ENCODE measurements at places on chromosomes 1 and 21.
A peak's percentile ranks its signal among the peaks of the same experiment; 100 is the strongest.

- DNase-seq = no peak
Observed at GRCh38 chr1:181383695-181384094, 99.6 kb upstream of the CACNA1E start.

DNA sequence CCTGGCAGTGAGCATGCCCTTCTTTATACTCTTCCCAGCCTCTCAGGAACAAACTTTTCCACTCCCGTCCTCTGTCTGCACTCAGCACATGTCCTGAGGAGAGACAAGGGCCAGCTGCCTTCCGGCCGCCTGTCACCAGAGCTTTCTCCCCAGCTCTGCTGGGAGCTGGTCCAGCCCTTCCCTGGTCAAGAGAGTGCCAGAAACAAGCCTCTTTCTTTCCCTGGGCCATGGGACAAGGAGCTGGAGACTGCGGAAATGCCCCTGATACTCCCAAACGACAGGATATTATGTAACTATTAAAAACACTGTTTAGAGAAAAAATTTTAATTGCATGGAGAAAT, 10.4 kb downstream of the LAMB3 start:
- no peak for DNase-seq

DNA sequence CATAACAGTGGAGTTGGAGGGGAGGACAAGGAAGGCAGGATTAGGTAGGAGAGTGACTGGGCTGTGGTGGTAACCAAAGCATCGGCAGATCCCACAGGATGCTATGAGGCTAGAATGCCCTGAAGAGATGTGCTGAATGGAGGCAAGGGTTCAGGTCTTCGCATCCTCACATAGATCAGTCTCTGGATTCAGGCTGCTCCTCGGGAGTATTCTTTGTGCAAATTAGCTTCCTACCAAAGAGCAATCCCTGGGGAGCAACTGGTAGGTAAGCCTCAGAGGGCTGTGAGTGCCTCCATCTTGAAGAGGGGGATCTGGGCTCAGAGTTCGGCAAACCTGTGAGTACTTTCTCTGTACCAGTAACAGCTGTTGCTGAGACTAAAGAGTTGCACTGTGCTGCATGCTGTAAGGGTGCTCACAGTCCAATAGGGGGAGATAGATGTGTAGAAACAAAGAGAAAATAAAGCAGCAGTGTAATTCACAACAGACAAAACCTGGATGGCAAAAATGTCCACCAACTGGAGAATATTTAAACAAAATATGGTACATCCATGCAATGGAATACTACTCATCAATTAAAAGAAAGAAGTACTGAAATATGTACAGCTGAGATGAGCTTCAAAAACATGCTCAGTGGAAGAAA, 322.4 kb upstream of the DEPDC1 start:
- no peak for DNase-seq

DNA sequence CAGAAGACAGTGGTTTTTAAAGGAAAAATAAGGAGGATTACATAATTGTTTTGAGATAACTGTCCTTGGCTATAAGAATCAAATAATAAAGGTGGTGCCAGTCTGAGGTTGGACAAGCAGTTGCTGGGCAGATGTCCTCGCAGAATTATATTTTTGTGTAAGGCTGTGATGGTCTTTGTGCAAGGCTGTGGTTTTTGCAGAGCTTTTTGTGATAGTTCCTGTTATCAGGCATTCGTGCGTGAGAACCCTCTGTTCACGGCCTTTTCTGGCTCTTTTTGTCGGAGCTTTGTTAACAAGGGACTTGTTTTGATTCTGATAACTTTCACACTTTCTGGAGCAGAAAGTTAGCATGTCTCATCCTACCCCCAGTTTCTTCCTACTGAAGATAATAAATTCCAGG, 33.4 kb downstream of the SH3BP5L start:
- no peak for DNase-seq

DNA sequence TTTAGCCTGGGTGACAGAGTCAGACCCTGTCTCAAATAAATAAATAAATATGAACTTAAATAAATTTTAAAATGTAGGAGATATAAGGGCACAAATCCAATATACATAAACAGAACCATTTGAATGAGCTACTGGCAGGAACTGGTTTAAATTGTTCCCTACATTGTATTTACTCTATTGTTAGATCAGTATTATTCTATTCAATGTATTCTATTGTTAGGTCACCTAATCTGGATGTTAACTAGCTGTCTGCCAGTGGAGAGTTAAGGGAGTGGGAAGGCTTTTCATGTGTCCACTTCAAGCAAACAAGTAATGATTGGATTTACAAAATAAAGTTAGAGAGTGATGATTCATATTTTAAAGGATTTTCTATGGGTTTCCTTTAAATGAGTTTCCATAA, 4.9 kb upstream of the FBXO28 start:
- DNase-seq = no peak

- no peak for DNase-seq
Observed at GRCh38 chr1:231108516-231109302, 53.1 kb upstream of the TRIM67 start.

DNA sequence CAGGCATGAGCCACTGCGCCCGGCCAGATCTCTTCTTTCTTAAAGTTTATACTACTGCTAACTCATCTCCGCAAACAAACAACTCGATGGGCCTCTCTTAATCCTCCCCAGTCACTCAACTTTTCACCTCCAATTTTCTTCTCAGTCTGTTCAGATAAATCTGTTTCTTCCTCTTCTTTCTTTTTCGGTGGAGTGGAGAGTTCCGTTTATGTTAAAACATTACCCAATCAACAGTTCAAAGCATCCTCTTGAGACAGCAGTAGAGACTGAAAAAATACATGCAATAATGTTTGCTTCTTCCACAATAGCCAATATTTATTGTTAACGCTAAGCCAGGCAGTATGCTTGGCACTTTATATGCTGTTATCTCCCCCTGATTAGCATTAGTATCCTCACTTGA, 1.4 kb upstream of the ANKRD13C start:
- no peak for DNase-seq

GRCh38 chr1:182299728-182300616, 91.6 kb downstream of the GLUL start:
- no peak for DNase-seq

GRCh38 chr1:244325056-244325758, 126.5 kb downstream of the ADSS2 start:
- peak; percentile 79 for DNase-seq

DNA sequence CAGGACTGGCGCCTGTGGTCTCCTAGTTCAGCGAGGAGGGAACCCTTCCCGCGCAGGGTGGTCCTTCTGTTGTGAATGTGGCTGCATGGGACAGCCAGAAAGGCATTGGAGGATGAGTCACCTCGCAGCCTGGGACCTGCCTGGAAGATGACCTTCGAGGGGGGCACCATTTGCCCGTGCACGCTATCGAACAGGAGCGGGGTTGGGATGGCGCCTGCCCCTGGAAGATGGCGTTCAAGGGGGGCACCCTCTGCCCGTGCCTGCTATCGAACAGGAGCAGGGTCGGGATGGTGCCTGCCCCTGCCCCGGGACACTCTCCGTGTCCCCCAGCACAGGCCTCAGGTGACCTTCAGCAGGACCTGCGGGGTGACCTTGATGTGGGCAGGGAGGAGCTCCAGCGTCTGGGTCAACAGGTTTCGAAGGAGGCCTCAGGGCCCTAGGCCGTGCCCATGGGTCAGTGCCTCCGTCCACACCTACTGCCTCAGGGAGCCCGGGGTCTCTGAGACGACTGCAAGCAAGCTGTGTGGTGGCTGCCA, 1.7 kb upstream of the ACTRT2 start:
- DNase-seq = no peak

- DNase-seq = no peak
Observed at GRCh38 chr1:232044728-232045127, 418.1 kb downstream of the DISC1 start.

DNA sequence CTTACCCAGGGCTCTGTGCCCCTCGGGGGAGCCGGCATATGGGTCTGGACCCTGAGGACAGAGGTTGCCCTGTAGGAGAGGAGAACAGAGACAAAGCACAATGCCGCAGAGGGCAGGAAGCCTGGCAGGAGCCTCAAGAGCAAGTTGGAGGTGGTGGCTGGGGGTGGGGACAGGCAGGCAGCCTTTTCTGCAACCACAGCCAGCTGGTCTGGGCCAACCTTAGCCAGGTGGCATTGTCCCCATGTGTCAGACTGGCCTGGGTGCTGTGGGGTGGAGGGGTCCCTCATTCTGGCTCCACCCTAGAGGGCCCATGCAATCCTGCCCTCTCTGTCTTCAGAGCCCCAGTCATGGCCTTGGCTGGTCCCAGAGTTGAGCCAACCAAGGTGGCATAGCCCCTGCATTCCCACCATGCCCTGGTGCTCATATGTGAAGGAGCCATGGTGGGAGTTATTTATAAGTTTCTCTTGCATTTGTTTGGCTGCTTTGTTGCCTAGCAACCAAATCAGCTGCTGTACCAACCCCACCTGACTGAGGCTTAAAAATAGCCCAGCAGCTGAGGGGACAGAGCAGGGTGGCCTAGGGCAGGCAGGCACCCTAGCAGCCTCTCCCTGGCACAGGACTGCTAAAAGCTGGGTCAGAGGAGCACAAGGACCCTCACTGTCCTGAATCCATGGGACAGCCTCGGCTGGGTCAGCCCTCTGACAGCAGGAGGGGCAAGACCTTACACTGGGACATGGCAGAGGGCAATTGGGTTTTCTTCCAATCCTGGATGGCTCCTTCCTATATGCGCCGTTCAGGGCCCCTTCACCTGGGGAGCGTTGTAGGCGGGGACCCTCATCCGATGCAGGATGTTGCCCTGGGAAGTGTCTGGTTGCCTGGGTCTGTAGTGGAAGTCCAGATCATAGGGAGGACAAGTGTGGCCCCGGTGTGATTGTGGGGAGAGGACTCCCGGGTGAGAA, 19.5 kb downstream of the MAP7D1 start:
- no peak for DNase-seq
